ENCODE measurements at places on chromosomes 4 and X.

- DNase-seq: peak; percentile 57
Observed at GRCh38 chrX:1481636-1482529, 29.2 kb upstream of the ASMTL start.

GRCh38 chrX:8090482-8090881 lies 80.6 kb downstream of the VCX2 start:
- DNase-seq: no peak

- DNase-seq: no peak
Observed at GRCh38 chr4:148530114-148530513, 87.9 kb upstream of the NR3C2 start.

DNA sequence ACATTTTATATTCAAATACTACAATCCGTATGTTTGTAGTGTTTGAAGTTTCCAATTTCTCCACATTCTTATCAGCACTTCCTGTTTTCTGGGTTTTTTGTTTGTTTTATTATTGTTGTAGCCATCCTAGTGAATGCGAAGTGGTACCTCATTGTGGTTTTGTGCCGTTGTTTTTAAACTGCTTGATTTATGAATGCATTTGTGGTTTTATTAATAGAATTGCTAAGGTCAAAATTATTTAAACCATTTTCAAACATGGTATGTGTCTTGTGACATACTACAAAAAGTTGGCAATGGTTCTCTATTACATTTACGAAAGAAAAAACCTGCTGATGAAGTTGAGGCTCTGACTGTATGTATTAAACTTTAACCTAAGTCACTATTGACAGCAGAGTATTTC lies 780.0 kb upstream of the MAGEB2 start:
- DNase-seq: no peak

GRCh38 chr4:4439782-4440181 lies 52.9 kb downstream of the NSG1 start:
- DNase-seq: no peak
